Activated CD4-positive, alpha-beta T cell treated with anti-CD3 and anti-CD28 coated beads, Interleukin-2, amount 50 U/mL, for 48 hours (primary cell): ENCODE measurements at places on chromosomes 12 and 14.

DNA sequence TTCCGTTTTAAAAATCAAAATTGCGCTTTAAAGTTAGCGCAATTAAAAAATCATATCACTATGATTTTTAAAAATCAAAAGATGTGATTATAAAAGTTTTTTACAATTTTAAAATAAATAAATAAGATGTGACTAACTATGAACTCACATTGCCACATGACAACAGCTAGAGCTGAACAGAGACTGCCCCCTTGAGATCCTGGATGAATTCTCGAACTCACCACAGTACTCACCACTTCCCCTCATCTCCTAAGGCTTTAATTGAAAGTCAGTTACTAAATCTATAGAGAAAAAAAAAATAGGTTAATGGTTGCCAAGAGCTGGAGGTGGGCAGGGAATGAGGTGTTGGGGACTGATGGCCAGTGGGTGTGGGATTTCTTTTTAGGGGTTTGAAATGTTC is 384.2 kb downstream of the ZFP36L1 start:
- DNase-seq, result no peak

- no peak for DNase-seq
Observed at GRCh38 chr12:54038871-54039414, 6.1 kb downstream of the HOXC5 start.

DNA sequence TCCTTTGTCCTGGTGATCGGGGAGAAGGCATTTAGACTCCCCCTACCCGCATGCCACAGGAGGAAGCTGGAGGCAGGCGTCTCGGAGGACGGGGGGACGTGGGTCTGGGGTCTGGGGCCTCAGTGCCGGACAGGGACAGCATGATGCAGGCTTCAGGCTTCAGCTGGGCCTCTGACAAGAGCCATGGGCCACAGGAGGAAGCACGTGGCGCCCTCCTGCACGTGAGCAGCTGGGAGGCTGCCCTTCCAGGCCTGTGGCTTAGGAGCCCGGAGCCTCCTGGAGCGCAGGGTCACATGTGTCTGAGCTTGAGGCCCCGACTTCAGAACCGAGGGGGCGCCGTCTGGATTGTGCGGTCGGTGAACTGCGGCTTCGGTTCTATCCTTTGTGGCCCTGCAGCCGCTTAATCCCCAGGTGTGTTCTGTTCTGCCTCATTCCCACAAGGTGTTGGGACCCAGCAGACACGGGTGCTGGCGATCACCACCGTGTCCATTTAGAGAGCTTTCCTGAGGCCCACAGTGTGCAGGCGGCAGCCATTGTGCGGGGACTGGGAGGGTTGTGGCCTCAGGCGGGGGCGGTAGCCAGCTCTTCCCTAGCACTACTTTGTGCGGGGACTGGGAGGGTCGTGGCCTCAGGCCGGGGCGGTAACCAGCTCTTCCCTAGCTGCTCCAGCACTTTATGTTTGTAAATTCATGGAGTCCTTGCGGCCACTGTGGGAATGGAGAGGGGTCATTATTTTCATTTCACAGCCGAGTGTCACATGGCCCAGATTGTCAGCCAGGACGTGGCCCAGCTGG is 150.2 kb downstream of the ADGRD1 start:
- no peak for DNase-seq

- DNase-seq, result no peak
Observed at GRCh38 chr12:31568498-31568897, 22.4 kb downstream of the DENND5B start.

- peak; percentile 69 for DNase-seq
Observed at GRCh38 chr12:42299392-42300308, 26.2 kb downstream of the ZCRB1 start.

GRCh38 chr14:58752771-58753201 is 115.0 kb downstream of the DACT1 start:
- no peak for DNase-seq

DNA sequence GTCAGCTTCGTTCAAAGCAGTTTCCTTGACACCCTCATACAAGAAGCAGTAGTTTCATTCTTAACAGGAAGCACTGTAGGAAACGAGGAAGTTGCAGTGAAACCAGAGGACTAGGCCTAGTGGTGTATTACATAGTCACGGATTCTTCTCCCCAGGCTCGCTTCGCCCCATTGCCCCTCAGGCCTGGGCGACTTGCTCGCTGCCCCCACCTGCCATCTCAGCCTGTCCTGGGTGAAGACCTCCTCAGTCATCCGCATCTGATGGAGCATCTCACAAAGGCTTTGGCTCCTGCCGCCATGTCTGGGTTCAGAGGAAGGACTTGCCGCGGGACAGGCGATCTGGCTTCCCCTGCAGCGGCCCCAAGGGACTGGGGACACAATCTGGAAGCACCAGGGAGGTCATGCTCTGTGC is 93.5 kb downstream of the LMNTD1 start:
- no peak for DNase-seq

DNA sequence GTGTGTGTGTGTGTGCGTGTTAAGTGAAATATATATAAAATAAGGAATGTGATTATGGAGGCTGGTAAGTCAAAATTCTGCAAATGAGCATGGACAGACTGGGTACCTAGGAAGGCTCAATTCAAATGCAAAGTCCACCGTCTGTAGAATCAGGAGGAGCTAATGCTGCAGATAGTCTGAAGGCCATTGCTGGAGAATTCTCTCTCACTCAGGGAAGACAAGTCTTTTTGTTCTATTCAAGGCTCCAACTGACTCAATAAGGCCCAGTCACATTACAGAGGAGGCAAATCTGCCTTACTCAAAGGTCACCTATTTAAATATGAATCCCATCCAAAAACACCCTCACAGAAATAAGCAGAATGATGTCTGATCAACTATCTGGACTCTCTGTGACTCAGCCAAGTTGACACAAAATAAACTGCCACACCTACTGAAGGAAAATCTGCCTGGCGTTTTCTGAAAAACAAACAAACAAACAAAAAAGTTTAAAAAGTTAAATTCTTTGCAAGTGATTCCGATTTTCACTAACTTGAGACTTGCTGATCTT is 684 bp upstream of the KLRF2 start:
- DNase-seq, result no peak

DNA sequence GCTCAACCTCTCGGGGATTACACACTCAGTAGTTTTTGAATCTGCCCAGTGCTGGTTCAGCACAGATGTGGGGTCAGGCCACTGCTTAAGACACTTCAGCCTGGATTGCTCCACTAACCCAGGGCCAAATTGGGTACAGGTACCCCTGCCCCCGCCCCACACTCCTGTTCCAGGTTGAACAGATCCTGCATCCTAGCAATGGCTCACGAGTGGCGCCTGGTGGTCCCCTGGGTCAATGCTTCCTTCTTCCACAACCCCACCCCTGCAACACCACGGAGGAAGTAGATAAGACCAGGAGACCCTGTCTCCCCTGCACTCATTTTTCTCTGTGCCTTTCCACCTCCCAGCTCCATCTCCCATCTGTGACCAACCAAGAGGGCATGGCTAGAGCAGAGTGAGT is 108.4 kb downstream of the ESRRB start:
- DNase-seq, result no peak

DNA sequence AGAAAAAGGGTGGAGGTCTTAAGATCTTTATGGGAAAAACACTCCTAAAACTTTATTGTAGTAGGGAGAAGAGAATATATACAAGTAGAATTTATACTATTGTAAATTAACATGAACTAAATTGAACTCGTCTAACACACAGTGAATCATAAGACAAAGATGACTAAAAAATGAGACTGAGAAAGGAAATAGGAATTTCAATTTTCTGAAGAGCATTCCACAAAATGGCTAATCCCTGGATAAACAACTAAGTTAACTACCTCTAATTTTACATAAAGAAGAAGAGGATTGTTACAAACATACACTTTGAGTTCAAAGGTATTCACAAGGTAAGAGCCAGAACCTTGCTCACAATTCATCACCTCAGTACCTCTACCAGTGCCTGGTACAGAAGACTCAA is 2.0 kb downstream of the MAP4K5 start:
- DNase-seq, result no peak

GRCh38 chr12:122790393-122791075 is 16.2 kb downstream of the CCDC62 start:
- no peak for DNase-seq

- DNase-seq, result no peak
Observed at GRCh38 chr14:51507906-51508511, 143.7 kb upstream of the FRMD6 start.

DNA sequence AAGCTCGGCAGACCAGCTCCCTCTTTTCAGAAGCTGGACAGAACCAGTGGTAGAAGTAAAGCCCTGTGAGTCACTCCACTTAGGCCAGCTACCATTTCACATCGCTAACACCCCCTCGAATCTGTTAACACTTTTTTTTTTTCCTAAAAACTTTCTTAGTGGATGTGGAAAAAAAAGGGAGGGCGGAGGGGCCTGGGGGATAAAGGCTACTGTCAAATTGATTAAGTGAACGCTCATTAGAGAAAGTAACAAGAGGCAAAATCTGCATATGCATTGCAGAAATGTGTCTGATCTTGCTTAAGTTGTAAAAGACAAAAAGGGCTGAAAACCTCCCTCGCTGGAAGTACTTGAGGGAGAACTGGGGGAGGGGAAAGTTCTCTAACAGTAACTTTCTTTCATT is 86.6 kb upstream of the OTX2 start:
- DNase-seq, result no peak

GRCh38 chr12:113271853-113272561 is 50.7 kb downstream of the TPCN1 start:
- peak; percentile 42 for DNase-seq

- no peak for DNase-seq
Observed at GRCh38 chr12:13119826-13120225, 16.4 kb upstream of the GSG1 start.

- DNase-seq, result no peak
Observed at GRCh38 chr14:37969511-37969979, 238.2 kb upstream of the SSTR1 start.

DNA sequence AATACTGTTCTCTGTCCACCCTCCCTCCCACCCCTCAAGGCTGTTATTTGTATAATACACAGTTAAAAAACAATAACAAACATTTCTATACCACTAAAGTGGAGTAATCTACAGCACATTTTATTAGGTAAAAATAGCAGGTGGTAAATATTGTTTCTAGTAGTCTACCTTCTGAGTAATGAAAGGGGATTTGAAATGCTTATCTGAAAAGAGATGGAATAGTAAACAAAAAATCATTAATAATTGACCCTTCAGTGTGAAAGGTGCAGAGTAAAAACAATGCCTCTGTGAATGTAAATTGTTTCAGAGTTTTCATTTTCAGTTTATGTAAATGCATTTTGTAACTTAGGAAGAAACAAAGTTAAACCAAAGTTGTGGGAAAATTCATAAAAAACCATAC is 321.2 kb downstream of the SLC16A7 start:
- no peak for DNase-seq

DNA sequence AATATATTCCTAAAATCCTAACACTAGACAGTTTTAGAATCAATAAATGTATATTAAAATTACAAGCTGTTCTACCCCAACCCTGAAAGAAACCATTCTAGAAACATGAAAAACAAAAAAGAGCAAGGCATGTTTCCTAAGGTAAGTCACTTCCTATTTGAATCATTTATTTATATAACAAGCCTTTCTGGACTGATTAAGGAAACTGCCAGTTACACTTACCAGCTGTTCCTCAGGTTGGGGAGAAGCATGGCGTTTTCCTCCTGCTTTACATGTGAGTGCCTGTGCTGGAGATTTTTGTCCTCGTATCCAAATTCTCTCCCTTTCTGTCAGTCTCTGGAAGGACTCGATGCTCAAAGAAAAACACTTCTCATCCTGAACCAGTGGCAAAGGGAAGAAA is 183.3 kb downstream of the EFCAB11 start:
- DNase-seq, result no peak

DNA sequence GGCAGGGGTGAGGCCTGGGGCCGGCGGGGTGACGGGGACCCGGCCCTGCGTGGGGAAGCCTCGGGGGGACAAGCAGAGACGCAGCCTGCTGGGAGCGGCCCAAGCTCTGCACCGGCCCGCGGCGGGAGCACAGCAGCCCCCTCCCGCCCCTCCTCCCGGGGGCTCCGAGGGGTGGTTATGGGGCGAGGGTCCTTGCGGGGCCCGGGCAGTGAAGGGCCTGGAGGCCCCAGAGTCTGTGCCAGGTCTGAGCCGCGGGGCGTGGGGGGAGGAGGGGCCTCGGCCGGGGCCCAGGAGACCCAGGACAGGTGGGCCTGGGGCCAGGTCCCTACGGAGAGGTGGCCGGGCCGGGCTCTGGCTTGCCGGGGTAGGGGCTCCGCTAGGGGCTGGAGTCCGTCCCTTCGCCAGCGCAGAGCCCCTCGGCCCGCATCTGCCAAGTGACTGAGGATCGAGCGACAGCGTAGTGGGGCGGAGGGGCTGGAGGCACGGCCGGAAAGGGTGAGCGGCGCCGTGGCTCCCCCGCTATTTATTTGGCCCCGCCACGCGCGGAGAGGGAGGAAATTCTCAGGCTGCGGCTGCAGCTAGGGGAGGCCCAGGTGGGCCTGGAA is 495 bp downstream of the TMEM121 start:
- DNase-seq, result no peak

DNA sequence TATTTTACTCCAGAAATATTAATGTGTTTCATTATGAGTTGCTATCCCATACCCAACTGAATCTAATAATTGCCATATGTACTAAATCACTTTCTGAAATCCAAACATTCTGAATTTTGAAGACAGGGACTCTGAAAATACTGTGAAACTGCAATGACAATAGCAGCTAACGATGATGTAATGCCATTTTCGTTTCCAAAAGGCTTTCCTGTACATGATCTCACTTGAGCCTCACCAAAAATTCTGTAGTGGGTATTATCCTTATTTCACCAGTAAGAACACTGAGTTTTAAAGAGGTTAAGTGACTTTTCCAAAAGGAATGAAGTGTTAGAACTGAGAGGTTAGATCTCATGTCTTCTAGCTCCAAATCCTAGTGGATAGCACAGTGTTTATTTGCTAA is 133.3 kb downstream of the FLRT2 start:
- no peak for DNase-seq

- no peak for DNase-seq
Observed at GRCh38 chr14:28375295-28375694, 391.3 kb upstream of the FOXG1 start.

DNA sequence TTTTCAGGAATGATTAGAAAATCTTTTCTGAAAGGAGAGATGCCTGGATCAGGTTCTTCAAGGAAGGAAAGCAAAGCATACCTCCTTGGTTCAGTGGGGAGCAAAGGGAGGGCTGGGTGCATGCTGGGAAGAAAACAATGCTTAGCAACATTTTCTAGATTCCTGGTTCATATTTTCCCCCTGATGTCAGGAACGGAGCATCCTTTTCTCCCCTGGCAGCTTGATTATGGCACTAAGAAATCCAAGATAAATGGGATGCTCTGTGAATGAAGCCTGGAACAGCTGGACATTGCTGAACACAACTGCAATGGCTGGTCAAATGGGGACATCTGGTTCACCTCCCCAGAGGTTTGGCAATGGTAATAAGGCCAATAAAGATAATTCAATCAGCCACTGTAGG is 50.9 kb downstream of the KCNA5 start:
- no peak for DNase-seq

- peak; percentile 45 for DNase-seq
Observed at GRCh38 chr12:69161829-69162228, 77.5 kb upstream of the CPSF6 start.

- no peak for DNase-seq
Observed at GRCh38 chr12:88248606-88249005, 106.5 kb downstream of the TMTC3 start.
